H9 (cell line): ENCODE measurements at places on chromosomes 1 and 21.

DNA sequence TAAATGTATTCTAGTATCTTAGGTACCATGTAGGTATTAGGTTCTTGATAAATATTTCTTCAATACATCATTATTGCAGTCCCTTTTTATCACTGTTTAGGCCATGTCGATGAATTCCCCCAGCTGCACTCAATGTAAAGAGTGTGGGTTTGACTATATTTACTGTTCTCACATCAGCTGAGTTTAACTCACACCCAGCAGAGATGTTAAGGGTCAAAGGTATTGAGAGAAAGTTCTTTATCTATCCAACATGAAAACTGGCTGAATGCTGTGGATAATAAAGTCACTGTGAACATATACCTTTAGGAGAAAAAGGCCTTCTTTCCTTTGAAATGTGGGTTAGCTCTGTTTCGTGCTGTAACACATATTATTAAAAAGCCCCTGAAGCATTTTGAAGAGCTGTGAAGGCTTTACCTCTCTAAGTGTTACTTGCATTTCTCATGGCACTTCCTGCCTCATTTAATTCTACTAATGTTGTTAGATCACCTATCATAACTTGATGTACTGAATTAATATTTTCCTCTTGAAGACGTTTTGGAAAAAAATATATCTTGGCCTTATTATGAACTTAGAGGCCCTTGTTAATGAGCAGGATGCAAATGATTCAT is 19.1 kb upstream of the LYST start:
- H3K27ac ChIP-seq: no peak overlapping the region
- no peaks in the 10 kb centered on the region for H3K36me3 ChIP-seq
- H3K27me3 ChIP-seq: no peaks in the 10 kb centered on the region
- no peaks in the 10 kb centered on the region for H3K4me1 ChIP-seq
- no peak overlapping the region for H3K4me3 ChIP-seq

DNA sequence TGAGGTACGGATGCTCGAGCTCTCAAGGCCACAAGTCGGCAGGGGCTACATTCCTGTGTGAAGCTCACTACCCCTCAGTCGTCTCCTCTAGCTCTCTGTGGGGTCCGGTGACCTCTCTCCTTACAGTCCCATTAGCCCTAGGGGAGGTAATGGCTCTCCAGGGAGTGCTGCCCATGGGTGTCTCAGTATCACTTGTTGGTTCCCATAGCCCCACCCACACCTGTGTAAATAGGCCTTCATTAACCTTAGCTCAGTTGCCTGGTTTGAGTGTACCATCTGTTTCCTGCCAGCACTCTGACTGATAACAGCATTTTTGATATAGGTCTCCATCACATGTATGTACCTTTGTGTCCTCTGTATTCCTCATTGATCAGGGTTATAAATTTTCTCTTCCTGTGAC is 133.2 kb upstream of the KCNJ15 start:
- no peak overlapping the region for H3K27ac ChIP-seq
- H3K4me3 ChIP-seq: no peak overlapping the region
- H3K4me1 ChIP-seq: no peaks in the 10 kb centered on the region
- no peaks in the 10 kb centered on the region for H3K27me3 ChIP-seq
- H3K36me3 ChIP-seq: no peaks in the 10 kb centered on the region

GRCh38 chr1:19799230-19800075 is at the start of gene TMCO4:
TSS of gene TMCO4 (minus strand) at chr1:19799916. CDS start at chr1:19780758, 19,158 bp downstream.
- DNase-seq: no peak
- H3K4me3 ChIP-seq: peak within 1 kb of the TSS; percentile 73
- no peaks in the 10 kb centered on the region for H3K36me3 ChIP-seq
- H3K27me3 ChIP-seq: peaks cover 10% of the 10 kb centered on the region; the same call in 1 of the 2 replicates
- no peaks in the 10 kb centered on the region for H3K4me1 ChIP-seq

- H3K27me3 ChIP-seq: no peaks in the 10 kb centered on the region
- no peaks in the 10 kb centered on the region for H3K36me3 ChIP-seq
- no peak overlapping the region for H3K27ac ChIP-seq
- no peak for DNase-seq
- H3K4me1 ChIP-seq: no peaks in the 10 kb centered on the region
Observed at GRCh38 chr1:48532976-48533375, 61.0 kb upstream of the SPATA6 start.

DNA sequence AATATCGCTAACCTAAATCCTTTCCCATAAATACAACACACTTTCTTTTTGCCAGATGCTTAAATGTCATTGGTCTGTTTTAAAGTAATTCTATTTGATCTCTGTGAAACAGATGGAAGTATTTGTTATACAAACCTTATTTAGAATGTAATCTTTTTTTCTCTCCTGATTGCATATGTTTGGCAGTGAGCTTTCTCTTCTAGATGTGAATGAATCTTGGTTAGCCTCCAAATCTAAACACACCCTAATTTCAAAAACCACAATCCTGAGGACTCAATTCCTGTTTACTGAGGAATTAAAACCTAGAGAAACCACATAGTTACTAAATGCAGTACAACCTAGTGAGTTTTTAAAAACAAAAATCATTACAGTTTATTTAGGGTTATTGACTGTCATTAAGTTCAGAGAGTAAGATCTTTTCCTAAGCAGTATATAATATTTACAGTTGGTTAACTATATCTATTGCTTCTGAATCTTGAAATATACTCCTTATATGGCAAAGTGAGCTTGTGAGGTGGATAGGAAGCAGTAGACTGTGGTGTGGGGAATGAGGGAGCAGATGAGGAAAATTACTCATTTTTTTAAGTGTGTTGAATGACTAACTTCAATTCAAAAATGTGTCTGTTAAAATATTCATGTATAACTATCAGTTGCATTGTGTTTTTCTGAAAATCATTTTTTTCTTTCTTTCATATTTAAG is 218.7 kb downstream of the FMN2 start:
- no peaks in the 10 kb centered on the region for H3K27me3 ChIP-seq
- H3K27ac ChIP-seq: no peak overlapping the region
- H3K4me1 ChIP-seq: peaks cover 3% of the 10 kb centered on the region; the same call in 1 of the 2 replicates
- no peaks in the 10 kb centered on the region; the same call in 2 of the 3 replicates for H3K36me3 ChIP-seq
- DNase-seq: no peak
- H3K4me3 ChIP-seq: no peak overlapping the region

GRCh38 chr1:36554323-36554628 is 71.6 kb upstream of the CSF3R start:
- H3K36me3 ChIP-seq: no peaks in the 10 kb centered on the region
- H3K4me3 ChIP-seq: no peak overlapping the region
- H3K27ac ChIP-seq: no peak overlapping the region

DNA sequence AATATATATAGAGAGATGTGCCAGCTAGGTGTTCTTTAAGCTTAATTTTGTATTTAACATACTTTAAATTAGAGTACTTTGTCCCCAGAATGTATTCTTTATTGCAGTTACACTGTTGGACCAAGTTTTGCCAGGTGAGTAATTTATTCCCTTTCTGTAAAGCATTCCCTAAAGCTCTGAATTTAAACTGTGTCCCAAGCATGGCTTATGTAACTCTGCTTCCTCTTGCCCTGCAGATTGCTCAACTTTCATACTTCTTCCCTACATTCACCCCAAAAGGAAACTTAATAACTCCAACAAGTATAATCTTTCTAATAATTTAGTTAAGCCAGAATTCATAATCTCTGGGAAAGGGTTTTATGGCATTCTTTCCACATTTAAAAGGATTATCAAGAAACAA is 5.6 kb downstream of the LYPLAL1 start:
- DNase-seq: no peak
- H3K4me3 ChIP-seq: no peak overlapping the region
- no peaks in the 10 kb centered on the region for H3K27me3 ChIP-seq
- H3K36me3 ChIP-seq: no peaks in the 10 kb centered on the region
- no peaks in the 10 kb centered on the region for H3K4me1 ChIP-seq
- H3K27ac ChIP-seq: no peak overlapping the region

GRCh38 chr1:17370618-17371017 is 1.4 kb upstream of the PADI6 start:
- H3K4me1 ChIP-seq: no peaks in the 10 kb centered on the region
- no peak for DNase-seq
- no peak overlapping the region; the same call in 2 of the 3 replicates for H3K4me3 ChIP-seq
- no peaks in the 10 kb centered on the region for H3K27me3 ChIP-seq

GRCh38 chr1:23483321-23484252 is at the start of gene ASAP3:
TSS of gene ASAP3 (minus strand) at chr1:23484179. CDS start at chr1:23484133, 46 bp downstream.
- no peaks in the 10 kb centered on the region for H3K27me3 ChIP-seq
- H3K4me1 ChIP-seq: no peaks in the 10 kb centered on the region; the same call in 1 of the 2 replicates
- H3K4me3 ChIP-seq: peak within 1 kb of the TSS; percentile 86
- peak; percentile 73 for DNase-seq

GRCh38 chr21:31180256-31181081 is 142.2 kb upstream of the KRTAP19-8 start:
- DNase-seq: no peak
- H3K27ac ChIP-seq: no peak overlapping the region
- no peaks in the 10 kb centered on the region for H3K4me1 ChIP-seq
